Effector memory CD4-positive, alpha-beta T cell (primary cell): ENCODE measurements at places on chromosomes 12 and 14.

- DNase-seq, result no peak
Observed at GRCh38 chr12:11716794-11717518, 67.5 kb downstream of the ETV6 start.

DNA sequence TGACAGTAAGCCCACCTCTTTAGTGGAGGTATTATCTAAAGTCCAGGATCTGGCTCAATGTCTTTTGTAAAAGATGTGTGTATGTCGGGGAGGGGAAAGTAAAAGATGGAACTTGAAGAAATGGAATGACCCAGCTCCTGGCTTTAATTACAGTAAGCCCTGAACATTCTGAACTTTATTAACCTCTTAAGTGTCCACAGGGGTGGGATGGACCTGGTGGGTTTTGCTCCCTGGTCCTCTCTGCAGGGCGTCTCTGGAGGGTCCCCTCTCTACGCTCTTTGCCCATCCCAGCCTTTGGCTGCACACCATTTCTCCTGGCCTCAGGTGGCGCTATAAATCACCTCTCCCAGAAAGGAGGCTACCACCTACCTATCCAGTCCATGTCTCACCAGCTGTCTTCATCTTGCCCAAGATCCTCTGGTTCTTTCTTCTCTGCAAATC is 3.7 kb upstream of the CISTR start:
- DNase-seq, result no peak

DNA sequence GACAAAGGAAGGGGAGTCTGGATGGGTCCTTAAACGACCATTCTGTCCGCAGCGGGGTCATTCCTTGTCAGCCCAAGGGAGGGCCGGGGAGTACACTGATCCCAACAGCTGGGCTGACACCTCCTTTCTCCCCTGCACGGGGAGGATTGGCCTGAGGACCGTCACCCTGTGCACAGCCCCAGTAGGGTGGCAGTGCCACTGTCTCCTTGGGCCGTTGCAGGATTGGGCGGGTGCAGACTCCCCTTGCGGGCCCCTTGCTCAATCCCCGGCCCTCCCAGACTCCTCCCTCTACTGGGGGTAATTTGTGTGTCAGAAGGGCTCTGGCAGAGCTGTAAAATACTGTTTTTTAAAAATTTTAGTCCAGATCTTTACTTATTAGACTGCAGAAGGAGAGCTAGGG is 12.6 kb upstream of the AMN start:
- DNase-seq, result no peak

DNA sequence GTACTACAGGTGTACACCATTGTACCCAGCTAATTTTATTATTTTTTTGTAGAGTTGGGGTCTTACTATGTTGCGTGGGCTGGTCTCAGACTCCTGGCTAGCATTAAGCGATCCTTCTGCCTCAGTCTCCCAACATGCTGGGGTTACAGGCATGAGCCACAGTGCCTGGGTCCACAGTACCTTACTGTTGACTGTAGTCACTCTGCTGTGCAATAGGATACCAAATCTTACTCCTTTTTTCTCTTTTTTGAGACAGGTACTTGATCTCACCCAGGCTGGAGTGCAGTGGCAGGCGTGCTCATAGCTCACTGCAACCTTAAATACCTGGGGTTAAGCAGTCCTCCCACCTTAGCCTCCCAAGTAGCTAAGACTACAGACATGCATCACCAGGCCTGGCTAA is 25.6 kb downstream of the PSMA6 start:
- DNase-seq, result no peak

- DNase-seq, result no peak
Observed at GRCh38 chr12:114013575-114014345, 47.6 kb upstream of the RBM19 start.

GRCh38 chr14:66600416-66600815 is 92.5 kb downstream of the GPHN start:
- no peak for DNase-seq

GRCh38 chr14:55190906-55191202 is 531 bp downstream of the DLGAP5 start:
- no peak for DNase-seq

GRCh38 chr12:47736216-47736615 is 10.9 kb upstream of the ENDOU start:
- no peak for DNase-seq

GRCh38 chr12:68791897-68792481 is 16.0 kb upstream of the MDM2 start:
- no peak for DNase-seq

DNA sequence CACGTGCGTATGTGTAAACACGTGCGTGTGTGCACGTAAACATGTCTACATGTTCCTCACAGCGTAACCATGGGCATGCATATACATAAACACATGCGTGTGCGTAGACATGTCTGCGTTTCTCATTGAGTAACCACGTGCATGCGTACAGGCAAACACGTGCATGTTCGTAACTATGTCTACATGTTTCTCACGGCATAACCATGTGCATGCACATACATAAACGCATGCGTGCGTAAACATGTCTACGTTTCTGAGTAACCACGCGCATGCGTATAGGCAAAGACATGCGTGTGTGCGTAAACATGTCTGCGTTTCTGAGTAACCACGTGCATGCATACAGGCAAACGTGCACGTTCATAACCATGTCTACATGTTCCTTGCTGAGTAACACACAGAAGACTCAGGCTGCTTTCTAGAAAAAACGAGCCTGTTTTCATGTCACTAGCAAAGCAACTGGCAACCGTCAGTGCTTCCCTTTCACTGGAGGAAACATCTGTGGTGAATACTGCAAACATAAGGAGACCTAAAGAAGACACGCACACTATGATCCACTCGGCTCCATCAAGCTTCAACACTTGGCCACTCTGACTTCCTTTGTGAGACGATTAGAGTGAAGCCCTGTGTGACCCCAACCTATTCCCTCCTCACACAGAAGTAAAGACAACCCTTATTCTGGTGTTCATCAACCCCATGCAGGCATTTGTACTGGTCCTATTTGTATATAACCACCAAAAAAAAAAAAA is 28.8 kb downstream of the POLE start:
- DNase-seq, result no peak

DNA sequence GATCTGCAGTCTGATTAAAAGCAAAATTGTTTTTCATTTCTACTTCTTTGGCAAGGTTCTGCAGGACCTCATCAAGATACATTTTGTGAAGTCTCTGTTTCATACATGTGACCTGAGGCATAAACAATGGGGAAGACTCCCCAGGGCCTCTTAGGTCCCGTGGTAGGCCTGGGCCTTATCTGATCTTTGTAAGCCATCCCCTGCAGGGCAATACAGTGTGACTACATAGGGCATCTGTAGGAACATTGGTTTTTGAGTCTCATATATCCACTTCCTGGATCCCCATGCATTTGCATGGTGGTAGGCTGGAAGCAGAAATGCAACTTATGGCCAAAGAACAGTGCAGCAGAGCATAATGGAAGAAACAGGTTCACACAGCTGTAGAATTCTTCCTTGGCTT is 6.0 kb downstream of the FAR2 start:
- DNase-seq, result no peak

- DNase-seq, result no peak
Observed at GRCh38 chr14:95741038-95741490, 27.1 kb upstream of the TCL1A start.

DNA sequence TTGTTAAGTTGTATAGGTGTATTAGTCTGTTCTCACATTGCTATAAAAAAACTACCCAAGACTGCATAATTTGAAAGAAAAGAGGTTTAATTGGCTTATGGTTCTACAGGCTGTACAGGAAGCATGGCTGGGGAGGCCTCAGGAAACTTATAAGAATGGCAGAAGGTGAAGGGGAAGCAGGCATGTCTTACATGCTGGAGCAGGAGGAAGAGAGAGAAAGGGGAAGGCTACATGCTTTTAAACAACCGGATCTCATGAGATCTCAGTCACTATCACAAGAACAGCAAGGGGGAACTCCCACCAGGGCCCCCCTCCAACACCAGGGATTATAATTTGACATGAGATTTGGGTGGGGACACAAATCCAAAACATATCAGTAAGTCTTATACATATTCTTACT is 60.5 kb upstream of the OR10AD1 start:
- DNase-seq, result no peak

GRCh38 chr14:102359341-102359740 is 3.3 kb downstream of the CINP start:
- no peak for DNase-seq

DNA sequence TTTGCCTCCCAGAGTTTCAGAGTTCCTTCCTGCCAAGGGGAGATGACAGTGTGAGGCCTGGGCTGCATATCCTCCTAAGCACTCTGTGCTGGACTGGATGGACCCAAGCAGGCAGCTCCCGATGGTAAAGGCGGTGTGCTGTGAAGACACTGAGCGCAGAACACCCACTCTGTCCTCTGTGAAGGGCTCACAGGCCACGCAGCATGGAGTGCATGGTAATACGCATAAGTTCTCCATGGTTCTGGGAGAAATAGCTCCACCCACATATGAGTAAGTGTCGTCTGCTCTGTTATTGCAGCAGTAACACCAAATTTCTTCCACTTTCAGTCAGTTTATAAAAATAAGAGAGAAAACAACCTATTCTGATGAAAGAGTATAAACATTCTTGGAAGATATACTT is 55.8 kb downstream of the TMEM30B start:
- DNase-seq, result no peak
